Stimulated activated CD4-positive, alpha-beta T cell treated with anti-CD3 and anti-CD28 coated beads, Interleukin-2, amount 100 ng/mL, for 24 hours (primary cell): ENCODE measurements at places on chromosomes 3 and 15.

- no peak for DNase-seq
These were observed 100.2 kb upstream of the FAM3D start for GRCh38 chr3:58766587-58767282.

DNA sequence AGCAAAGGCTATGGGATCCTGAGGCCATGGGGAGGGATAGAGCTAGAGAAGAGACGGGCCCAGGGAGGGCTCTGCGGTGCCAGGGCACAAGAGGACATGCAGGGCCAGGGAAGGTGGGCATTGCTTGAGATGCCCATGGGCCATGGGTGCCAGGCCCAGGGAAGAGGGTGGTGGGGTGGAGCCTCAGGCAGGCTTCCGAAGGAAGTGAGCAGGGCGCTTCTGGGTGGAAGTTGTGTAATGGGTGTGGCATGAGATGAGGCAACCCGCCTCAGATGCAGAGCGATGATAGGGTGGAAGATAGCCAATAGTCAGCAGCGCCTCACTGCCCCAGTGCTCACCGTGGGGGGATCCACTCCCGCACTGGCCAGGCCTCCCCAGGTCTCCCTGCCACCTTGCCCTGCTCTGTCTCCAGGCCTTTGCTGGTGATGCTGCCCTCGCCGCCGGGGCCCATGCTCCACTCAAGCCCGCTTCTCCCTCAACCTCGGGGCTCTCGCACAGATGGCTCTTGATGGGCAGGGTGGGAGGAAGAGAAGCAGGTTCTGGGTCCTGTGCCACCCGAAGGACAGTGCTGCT, 51.4 kb downstream of the DNAJB8 start:
- no peak for DNase-seq

GRCh38 chr3:180804916-180805315, 107.6 kb upstream of the FXR1 start:
- DNase-seq: no peak

- no peak for DNase-seq
These were observed 5.8 kb upstream of the TGFBR2 start for GRCh38 chr3:30600572-30600971.

DNA sequence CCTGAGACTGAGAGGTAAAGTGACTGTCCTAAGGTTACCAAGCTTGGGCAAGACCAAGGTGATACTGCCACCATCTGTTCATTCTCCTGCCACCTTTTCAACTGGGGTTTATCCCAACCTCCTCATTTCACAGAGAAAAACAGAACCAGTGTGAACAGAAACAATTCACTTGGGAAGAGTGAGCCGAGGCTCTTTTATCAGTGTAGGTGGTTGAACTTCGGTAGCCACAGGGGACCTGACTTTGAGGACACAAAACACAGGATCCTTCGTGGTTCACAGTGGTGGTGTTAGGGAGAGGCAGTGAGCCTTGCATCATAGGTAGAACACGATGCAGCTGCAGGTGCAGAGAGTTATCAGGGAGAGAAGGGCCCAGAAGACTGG, 72.8 kb upstream of the ICE2 start:
- no peak for DNase-seq

- no peak for DNase-seq
These were observed 553.1 kb upstream of the PPP2R3A start for GRCh38 chr3:135412475-135412874.

DNA sequence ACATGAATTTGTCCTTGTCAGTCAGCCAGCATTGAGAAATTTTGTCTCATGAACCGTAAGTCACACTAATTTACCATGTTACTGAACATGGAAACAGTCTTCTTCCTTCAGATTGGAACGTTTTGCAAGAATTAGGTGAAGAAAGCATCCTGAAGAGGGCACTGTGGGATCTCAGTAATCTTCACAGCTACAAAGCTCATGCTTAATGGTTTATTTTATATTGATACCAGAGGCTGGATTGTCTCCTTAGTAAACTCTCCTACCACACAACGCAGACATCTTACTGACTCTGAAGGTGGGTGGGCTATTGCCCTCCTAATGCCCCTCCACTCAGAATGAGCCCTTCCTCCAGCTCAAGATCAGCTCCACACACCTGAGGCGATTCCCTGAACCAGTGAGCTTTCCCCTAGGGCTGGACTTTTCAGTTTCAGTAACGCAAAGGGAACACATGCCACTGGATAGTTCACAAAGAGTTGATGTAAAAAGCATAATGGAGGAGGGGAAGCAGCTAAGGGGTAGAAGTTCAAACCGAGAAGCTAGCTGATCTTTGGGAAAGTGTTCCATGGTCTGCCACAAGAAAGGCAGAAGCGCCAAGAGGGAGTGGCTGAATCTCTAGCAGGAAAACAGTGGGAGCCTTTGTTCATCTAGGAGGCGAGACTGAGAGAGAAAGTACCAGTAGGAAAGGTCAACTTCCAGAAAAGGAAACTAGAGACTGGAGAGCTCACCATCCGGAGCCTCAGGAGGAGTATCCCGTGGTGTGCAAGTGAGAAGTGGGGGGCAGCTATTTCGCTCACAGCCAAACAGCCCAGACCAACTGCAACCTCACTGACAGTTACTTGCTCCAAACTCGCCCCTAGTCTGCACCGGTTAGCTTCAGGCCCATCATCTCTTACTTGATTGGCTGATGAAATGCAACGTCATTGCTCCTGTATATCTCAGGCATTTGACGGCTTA, at the start of gene SLC9C1:
Gene SLC9C1 (minus strand): TSS at position 849 of the 954 bp plus-strand sequence. CDS start 7,425 bp downstream, outside the sequence.
- DNase-seq: peak; percentile 38

DNA sequence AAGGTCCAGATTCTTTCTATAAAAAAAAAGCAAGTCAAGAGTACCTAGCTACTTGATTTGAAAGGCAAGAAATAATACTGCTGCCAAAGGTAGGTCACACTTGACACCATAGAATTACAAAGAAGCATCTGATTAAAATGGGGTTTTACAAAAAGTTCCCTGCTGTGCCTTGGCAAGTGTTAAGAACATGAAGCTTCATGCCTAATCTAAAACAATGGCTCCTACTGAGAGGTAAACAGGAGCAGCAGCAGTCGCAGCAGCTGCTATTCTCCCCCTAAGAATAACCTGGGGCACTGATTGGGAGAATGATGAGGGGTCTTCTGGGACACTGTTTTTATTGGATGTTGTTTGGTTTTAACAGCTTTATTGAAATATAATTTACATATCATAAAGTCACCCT, 14.1 kb downstream of the UBP1 start:
- no peak for DNase-seq

GRCh38 chr15:56102441-56102840, 109.0 kb upstream of the NEDD4 start:
- no peak for DNase-seq

DNA sequence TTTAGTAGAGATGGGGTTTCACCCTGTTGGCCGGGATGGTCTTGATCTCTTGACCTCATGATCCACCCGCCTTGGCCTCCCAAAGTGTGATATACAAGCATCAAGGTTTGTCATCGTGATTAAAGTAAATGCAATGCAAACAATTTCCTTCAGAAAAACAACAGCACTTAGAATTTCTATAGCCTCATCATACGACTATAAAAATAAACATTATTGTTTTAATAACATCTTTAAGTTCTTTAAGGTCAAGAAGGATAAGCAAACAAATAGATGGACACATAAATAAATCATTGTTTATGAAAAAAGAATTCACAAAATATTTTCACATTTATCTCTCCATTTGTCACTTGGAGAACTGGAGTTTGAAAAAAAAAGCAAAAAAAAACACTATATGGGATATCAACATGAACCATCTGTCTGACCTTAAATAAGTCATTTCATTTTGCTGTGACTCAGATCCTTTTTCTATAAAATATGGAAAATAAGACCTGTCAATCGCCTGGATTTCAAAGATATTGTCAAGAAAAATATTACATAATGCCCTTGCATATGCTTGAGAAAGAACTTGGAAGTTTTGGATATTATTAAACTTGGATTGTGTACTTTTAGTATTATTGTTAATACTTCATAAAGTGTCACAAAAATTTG, 642.0 kb upstream of the KCNMB2 start:
- DNase-seq: no peak

DNA sequence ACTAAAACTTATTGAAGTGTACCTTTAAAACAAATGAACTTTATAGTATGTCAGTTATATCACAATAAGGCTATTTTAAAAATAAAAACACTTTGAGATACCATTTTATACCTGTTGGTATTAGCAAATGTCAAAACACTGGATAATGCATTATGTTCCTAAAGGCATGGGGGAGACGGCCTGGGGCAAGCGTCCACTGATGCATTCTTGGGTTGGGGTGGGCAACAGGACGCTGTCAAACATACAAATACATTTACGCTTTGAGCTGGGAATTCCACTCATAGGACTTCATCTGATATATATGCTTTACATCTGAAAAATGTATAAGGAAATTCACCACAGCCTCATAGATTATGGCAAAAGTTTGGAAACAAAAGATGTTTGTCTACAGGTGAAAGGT, 7.6 kb upstream of the GATA2 start:
- no peak for DNase-seq
